T-helper 17 cell (primary cell): ENCODE measurements at places on chromosomes 2 and 18. TPM values are rescaled to one million over a fixed set of nuclear protein-coding genes. Genes with fewer than 3 reads are reported as not detected.

DNA sequence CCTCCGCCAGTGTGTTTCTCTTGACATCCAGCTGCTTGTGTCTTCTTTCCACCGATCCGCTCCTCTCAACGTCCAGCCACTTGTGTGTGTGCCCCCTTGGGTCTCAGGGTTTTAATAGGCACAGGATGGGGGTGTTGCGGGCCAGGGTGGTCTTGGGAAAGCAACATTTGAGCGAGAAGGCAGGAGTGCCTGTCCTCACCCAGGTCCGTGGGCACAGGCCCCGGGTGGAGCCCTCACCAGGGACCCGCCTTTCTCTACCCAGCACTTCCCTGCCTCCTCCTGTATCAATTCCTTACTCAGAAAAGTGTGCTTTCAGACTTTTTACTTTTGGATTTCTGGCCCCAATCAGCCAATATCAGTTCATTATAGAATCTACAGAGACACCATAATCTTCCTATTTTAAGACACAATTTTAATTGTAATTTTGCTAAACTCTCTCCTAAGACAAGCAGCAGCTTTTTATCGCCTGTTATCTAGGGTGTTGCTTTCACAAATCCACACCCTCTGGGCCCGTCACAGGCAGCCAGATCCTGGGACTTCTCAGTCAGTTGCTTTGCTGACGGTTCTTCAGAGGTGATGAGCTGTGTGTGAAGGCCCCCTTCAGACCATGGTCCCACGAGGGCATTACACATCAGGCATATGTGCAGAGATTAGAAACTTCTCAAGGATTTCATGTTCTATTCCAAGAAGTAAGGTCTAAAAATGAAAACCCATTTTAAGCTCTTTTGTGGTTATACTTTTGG lies 96.0 kb upstream of the FHL2 start:
- H3K27me3 ChIP-seq: peaks cover 32% of the 10 kb centered on the region
- no peaks in the 10 kb centered on the region for H3K36me3 ChIP-seq
- H3K4me1 ChIP-seq: no peaks in the 10 kb centered on the region

DNA sequence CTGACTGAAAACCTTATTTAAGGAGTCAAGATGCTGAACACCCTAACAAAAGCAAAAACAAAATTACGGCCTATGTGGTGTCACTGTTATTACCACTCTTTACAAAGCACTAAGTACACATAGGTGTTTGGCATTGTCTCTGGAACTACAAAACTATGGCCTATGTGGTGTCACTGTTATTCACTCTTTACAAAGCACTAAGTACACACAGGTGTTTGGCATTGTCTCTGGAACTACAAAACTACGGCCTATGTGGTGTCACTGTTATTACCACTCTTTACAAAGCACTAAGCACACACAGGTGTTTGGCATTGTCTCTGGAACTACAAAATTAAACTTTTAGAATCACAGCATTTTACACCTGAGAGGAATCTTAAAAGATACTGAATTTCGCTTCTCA lies 47.4 kb downstream of the SLC35F5 start:
- H3K27ac ChIP-seq: no peak overlapping the region
- no peaks in the 10 kb centered on the region for H3K36me3 ChIP-seq
- no peaks in the 10 kb centered on the region for H3K4me1 ChIP-seq
- no peak overlapping the region for H3K4me3 ChIP-seq

GRCh38 chr2:201205515-201205849 lies 22.5 kb downstream of the CASP10 start:
- H3K36me3 ChIP-seq: peaks cover 7% of the 10 kb centered on the region
- no peaks in the 10 kb centered on the region for H3K27me3 ChIP-seq
- DNase-seq: no peak
- H3K4me3 ChIP-seq: no peak overlapping the region
- peaks cover 14% of the 10 kb centered on the region for H3K4me1 ChIP-seq

DNA sequence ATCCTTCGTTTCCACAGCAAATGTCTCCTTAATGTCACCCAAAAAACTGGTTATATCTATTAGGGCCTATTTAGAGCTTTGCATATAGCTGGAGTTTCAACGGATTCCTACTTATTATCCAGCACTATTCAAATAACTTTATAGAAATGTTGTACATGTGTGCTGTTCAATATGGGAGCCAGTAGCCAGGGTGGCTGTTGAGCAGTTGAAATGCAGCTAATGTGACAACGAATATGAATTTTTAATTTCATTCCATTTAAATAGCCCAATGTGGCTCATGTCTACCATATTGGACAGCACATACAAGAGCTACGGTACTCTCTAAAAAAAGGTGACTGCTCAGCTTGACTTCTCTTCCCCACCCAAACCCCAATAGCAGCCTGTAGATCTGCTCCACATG lies 2.4 kb downstream of the APOB start:
- H3K4me1 ChIP-seq: peaks cover 7% of the 10 kb centered on the region
- H3K27ac ChIP-seq: no peak overlapping the region
- peaks cover 50% of the 10 kb centered on the region for H3K27me3 ChIP-seq
- no peak for DNase-seq

- no peak for DNase-seq
- H3K4me1 ChIP-seq: no peaks in the 10 kb centered on the region
- no peak overlapping the region for H3K27ac ChIP-seq
Observed at GRCh38 chr2:3147651-3148530, 229.7 kb downstream of the EIPR1 start.

- H3K36me3 ChIP-seq: no peaks in the 10 kb centered on the region
- no peak for DNase-seq
- no peak overlapping the region for H3K27ac ChIP-seq
- no peak overlapping the region for H3K4me3 ChIP-seq
Observed at GRCh38 chr2:36706021-36706876, 9.7 kb downstream of the VIT start.

- no peaks in the 10 kb centered on the region for H3K4me1 ChIP-seq
- H3K36me3 ChIP-seq: peaks cover 4% of the 10 kb centered on the region
- H3K4me3 ChIP-seq: no peak overlapping the region
- no peaks in the 10 kb centered on the region for H3K27me3 ChIP-seq
Observed at GRCh38 chr2:55147531-55147930, 84.6 kb downstream of the CLHC1 start.

DNA sequence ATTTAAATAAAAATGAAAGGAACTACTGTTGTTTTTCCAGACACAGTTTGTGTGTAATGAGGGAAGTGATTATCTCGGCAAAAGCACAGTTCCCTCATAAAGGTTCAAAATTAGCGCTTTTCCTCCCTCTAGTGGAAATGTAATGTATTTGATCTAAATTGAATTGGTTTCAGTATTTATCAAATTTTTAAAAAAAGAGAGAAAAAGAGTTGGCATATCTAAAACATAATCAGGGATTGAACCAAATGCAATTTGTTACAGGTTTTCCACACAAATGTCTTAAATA lies 37.5 kb downstream of the CMPK2 start:
- no peak overlapping the region for H3K4me3 ChIP-seq
- H3K27me3 ChIP-seq: no peaks in the 10 kb centered on the region
- no peaks in the 10 kb centered on the region for H3K36me3 ChIP-seq
- no peak for DNase-seq
- no peak overlapping the region for H3K27ac ChIP-seq

DNA sequence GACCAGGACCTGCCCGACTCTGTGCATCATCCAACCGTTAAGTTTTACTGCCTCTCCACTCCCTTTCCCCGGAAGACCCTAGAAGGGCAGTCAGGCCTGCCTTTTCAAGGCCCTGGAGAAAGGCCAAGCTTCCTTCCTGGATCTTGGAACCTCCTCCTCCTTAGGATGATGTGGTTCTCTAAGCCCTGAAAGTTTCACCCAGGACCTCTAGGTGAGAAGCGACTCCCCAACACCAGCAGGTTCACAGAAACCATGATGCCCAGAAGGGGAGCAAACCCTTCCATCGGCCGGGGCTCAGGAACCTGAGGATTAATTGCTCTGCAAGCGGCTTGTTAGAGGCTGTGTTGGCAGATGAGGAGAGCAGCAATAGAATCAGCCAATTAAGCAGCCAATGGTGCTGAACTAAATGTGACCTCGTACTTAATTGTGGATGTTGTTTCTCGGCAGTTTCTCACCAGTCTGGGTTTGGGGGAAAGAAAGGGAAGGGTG lies 94.2 kb upstream of the FZD7 start:
- H3K27ac ChIP-seq: no peak overlapping the region
- no peaks in the 10 kb centered on the region for H3K36me3 ChIP-seq
- no peak for DNase-seq
- H3K4me1 ChIP-seq: no peaks in the 10 kb centered on the region
- peaks cover 23% of the 10 kb centered on the region for H3K27me3 ChIP-seq

- no peak overlapping the region for H3K27ac ChIP-seq
- no peak overlapping the region for H3K4me3 ChIP-seq
- H3K27me3 ChIP-seq: peaks cover 37% of the 10 kb centered on the region
- no peaks in the 10 kb centered on the region for H3K36me3 ChIP-seq
- H3K4me1 ChIP-seq: no peaks in the 10 kb centered on the region
- DNase-seq: no peak
Observed at GRCh38 chr18:8469544-8470130, 139.6 kb upstream of the RAB12 start.

GRCh38 chr2:12463189-12463588 lies 253.5 kb upstream of the TRIB2 start:
- no peak for DNase-seq
- H3K4me1 ChIP-seq: peaks cover 5% of the 10 kb centered on the region

- H3K36me3 ChIP-seq: peaks cover 11% of the 10 kb centered on the region
- no peak overlapping the region for H3K4me3 ChIP-seq
- DNase-seq: no peak
- no peaks in the 10 kb centered on the region for H3K27me3 ChIP-seq
Observed at GRCh38 chr2:24019729-24020128, 9.8 kb downstream of the MFSD2B start.

DNA sequence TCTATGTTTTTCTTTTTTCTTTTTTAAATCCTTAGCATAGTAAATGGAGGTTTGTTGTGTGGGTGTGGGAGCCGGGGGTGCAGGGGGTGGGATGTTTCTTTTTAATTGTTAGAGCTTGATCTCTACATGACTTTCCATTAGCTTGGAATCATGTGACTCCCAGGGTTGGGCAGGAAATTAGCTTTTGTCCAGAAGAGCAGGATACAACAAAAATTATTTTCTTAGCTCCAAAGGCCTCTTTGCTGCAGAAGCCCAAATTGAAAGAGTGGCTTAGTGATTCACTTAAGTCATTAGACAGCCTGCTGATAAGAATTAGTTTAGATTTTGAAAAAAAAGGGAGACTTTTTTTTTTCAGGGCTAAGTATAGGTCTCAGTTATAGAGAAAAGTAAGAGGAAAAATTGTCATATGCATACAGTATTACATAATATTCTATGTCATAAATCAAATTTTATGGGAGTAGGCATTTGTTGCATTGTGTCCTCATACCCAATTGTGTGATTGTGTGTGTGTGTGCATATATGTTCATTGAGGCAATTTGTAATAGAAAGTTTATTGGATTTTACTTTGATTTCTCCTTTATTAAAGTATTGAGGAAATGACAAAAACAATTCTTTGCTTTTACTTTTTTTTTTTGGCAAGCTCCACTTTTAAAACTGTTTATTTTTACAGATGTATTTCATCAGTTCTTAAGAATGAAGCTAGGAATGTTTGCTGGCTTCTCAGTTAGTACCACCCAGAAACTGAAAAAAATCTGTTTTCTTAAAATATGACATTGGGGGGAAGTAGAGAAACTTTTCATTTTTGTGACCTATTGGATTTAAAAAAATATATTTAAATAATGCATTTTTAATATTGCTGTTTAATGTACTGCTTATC lies 47.4 kb downstream of the TSPYL6 start:
- no peak for DNase-seq
- H3K27ac ChIP-seq: no peak overlapping the region

GRCh38 chr2:5942204-5942603 lies 250.0 kb downstream of the SOX11 start:
- H3K27ac ChIP-seq: no peak overlapping the region
- no peak for DNase-seq
- no peaks in the 10 kb centered on the region for H3K36me3 ChIP-seq
- H3K27me3 ChIP-seq: no peaks in the 10 kb centered on the region

DNA sequence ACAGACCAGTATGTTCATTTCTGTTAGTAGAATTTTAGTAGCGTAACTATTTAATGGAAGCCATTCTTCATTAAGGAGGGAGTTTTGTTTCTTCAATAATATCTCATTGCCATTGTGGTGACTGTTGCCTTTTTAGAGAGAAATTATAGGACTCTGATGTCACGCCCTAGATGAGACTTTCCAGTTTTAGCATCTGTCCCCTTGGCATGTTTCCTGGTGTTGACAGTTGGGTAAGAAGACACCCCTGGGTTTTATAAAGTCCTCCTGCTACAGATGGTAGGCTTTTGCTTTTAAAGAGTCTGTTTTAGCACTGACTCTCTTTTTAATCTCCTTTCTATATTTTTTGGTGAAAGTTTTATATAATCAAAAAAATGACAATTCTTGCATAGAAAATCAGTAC lies 41.9 kb downstream of the KCNJ3 start:
- no peak for DNase-seq
- no peak overlapping the region for H3K4me3 ChIP-seq
- no peaks in the 10 kb centered on the region for H3K27me3 ChIP-seq
- no peaks in the 10 kb centered on the region for H3K36me3 ChIP-seq
- H3K27ac ChIP-seq: no peak overlapping the region
- no peaks in the 10 kb centered on the region for H3K4me1 ChIP-seq

DNA sequence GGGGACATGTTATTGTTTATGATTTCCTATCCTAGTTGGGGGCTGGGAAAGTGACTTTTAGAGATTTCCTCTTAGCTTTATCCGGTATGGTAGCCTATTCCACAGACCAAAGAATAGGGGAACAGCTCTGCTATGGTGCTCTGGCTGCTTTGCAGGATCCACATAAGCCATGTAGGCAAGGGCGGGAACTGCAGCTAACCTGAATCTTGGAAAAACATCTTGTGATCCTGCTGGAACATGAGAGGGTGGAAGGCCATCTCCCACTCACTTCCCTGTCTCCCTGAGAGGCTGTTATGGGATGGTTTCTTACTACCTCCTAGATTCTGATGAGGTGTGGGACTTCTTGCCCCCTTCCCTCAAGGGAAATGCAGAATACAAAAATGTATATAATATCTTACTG lies 2.0 kb upstream of the DARS1 start:
- DNase-seq: no peak
- H3K27me3 ChIP-seq: no peaks in the 10 kb centered on the region
- H3K4me1 ChIP-seq: peaks cover 20% of the 10 kb centered on the region
- peaks cover 2% of the 10 kb centered on the region for H3K36me3 ChIP-seq

Gene DIS3L2
- 67.2 TPM for total RNA-seq

Gene MAP3K19
- not detected for total RNA-seq

Gene DYNAP
- total RNA-seq: not detected

Gene KIAA2012
- not detected for total RNA-seq

Gene EDAR
- total RNA-seq: 1.3 TPM
